ENCODE measurements at places on chromosomes 3 and 15.
A peak's percentile ranks its signal among the peaks of the same experiment; 100 is the strongest.

DNA sequence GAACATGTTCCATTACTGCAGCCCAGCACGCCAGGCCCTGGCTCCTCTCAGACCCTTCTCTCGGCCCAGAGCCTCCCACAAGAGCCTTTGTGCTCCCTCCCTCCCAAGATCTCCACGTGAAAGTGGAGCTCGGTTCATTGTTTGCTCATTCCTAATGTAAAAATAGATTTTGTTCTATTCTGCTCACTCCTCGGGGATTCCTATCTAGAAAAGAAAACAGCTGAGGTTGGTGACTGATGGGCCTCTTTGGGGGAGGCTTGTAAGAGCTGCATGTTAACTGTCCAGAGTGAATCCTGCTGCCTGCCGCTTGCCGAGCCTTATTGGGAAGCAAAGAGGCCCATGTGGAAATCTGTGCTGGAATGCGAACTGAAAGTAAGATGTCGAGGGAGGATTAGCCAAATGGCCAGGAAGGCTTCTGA is 267.1 kb downstream of the LRTM1 start:
- DNase-seq: no peak

DNA sequence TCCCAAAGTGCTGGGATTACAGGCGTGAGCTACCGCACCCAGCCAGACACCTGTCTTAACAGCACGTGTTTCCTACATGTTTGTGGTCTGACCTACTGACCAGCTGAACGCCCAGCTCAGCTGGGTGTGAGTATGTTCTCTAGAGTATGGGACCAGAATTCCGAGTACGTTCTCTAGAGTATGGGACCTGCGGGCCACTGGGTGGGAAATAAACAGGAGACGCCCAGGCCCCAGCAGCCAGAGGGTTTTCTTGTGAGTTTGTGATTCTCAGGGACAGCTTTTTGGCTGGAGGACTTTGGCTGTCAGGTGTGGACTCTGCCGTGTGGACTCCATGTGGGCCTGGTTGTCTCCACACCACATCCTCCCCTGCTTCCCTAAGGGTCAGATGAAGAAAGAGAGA is 87.3 kb downstream of the CHRD start:
- DNase-seq: no peak

GRCh38 chr3:129892857-129893580 is 492 bp downstream of the TMCC1 start:
- DNase-seq: peak; percentile 60

GRCh38 chr3:20060974-20061685 is 20.9 kb downstream of the KAT2B start:
- DNase-seq: no peak

GRCh38 chr3:175898194-175898593 is 1039.1 kb downstream of the NAALADL2 start:
- no peak for DNase-seq

DNA sequence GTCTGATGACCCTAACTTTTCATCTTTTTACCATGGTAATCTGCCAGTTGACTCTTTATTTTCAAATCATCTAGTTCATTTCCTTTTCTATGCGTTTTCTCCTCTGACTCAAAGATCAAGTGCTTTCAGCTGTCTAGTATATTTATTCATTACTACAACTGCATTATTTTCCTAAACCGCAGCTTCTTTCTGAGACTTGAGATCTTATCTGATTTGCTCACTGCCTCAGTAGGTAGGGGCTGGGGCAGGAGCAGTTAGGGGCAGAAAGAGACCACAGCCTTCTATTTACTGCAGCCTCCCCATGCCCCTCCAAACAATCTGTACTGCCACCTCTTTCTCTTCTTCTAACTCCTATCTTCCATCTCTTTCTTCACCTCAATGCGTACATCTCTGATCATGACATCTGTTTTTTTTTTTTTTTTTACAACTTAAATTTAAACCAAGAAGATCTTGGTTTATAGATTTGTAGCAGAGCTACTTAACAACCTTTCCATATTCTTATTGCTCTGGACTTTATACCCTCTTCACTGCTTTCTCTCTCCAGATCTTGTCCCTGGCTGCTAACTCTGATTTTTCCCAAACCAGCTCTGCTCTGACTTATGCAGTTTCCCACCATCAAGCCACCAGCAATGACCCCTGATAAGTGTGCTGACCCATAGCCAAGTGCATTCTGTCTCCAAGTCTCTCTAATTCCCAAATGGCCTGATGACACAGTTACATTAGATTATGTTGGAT is 52.2 kb downstream of the MOBP start:
- DNase-seq: no peak

DNA sequence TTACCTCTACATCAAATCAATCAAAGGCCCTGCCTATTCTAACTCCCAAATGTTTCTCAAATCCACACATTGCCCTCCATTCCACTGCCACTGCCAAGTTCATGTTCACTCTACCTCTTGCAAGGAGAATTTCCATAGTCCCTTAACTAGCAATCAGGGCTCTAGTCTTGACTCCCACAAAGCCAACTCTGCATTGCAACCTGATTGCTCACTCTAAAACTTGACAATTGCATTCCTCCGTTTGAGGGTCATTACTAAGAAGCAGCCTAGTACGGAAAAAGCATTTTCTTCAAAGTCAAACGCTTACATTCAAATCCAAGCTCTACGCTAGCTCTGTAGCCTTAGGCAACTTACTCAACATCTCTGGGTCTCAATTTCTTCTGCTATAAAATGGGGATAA is 1.2 kb downstream of the CPA3 start:
- DNase-seq: no peak

- no peak for DNase-seq
These were observed 304.6 kb upstream of the UBE2E2 start for GRCh38 chr3:22898558-22898957.

DNA sequence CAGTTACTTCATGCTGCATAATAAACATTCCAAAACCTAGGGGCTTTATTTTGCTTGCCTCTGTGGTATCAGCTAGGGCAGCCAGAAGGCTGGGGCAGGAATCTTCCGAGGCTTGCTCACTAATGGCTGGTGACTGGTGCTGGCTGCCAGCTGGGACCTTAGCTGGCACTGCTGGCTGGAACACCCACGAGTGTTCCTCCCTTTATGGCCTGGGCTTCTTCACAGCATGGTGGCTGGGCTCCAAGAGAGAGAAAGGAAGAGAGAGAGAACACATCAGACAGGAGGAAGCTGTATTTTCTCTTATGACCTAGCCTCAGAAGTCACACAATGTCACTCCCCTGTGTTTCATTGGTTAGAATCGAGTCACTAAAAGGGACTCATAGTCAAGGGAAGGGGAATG is 23.9 kb upstream of the CDCP1 start:
- no peak for DNase-seq

- no peak for DNase-seq
These were observed 173.8 kb upstream of the TLE3 start for GRCh38 chr15:70271422-70272088.

- DNase-seq: no peak
These were observed 86.6 kb downstream of the CHRD start for GRCh38 chr3:184466413-184466960.

GRCh38 chr3:50675179-50676030 is 678 bp downstream of the DOCK3 start:
- no peak for DNase-seq

DNA sequence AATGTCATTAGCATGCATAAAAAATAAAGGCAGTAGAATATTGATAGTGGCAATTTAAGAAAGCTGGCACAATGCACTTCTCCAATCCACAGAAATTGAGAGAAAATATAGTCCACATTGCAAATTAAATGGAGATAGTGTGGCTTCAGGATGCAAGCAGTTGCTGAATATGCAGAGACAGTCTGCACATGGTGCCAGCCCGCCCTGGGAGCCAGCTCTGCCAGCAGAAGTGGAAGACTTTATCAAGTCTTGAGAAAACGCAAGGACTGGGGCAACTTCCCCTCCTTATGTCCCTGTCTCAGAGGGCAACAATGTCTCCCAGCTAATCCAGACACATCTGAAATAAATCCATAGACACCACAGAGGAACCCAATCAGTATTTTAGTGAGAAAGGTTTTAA is 57.2 kb downstream of the MB21D2 start:
- DNase-seq: no peak

DNA sequence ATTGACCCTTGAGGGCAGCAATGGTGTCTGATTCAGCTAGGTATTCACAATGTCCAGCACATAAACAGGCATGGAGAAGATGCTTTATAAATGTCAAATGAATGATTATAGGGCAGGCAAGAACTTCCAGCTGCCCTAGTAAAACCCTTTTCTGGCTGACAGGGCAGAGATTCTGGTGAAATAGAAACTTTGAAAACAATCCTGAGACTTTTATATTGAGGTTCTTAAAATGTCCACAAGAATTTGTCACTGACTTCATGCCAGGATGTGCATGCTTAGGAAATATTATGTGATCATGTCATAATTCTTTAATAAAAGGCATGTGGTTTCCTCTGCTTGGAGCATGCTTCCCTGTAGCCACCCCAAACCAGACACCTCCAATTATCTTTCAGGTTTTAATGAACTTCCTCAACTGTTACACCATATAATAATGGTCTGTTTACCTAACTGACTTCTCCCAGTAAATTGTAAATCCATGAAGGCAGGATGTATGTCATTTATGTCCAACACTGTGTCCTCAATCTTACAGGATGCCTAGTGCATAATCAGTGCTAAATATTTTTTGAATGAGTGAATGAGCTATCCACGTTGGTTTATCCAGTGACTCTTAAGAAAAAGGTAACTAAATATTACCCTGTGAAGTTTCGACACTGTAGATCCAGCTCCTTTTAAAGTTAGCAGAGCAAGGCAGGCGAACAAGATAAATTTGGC is 43.4 kb upstream of the CLRN1 start:
- DNase-seq: no peak

DNA sequence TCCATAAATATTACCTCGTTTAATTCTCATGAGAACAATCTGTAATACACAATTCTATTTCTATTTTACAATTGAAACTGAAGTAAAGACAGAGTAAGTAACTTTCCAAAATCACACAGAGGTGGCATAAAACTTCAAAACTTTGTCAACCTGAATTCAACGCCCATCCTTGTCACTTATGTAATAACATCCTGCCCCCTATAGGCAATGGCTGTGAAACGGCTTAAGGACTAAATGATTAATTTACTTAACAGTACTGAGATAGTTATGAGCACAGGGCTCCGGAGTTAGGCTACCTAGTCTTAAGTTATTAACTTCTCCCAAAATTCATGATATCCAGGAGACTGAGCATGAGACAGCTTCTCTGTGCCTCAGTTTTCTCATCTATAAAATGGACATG is 293.1 kb upstream of the CHRM5 start:
- no peak for DNase-seq

DNA sequence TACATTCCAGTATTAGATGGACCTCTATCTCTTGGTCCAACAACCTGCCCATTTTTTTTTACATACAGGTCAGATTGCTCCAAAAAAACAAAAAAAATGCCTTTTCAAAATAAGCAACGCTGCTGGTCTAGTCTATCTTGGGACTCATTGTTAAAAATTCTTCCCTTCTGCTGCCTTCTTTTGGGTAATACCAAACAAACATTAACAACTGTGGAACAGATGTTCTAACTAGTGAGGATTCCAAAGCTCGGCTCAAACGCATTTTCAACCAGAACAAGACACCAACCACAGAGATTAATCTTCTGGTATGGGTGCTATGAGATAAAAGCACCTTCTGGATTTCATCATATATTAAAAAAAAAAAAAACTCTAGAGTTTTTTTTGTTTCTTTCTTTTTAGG is 24.7 kb downstream of the ARHGAP31 start:
- no peak for DNase-seq

- no peak for DNase-seq
These were observed 33.2 kb downstream of the SCAPER start for GRCh38 chr15:76871930-76872329.

GRCh38 chr3:101781166-101781565 is 2.2 kb downstream of the NXPE3 start:
- DNase-seq: no peak

- DNase-seq: no peak
These were observed 11.9 kb downstream of the OXSM start for GRCh38 chr3:25801786-25802185.

- no peak for DNase-seq
These were observed 1.1 kb downstream of the HYAL3 start for GRCh38 chr3:50297896-50298725.

GRCh38 chr3:5016211-5017161 is 37.2 kb downstream of the BHLHE40 start:
- no peak for DNase-seq
